ENCODE measurements at places on chromosomes 5 and 9.
A peak's percentile ranks its signal among the peaks of the same experiment; 100 is the strongest.

DNA sequence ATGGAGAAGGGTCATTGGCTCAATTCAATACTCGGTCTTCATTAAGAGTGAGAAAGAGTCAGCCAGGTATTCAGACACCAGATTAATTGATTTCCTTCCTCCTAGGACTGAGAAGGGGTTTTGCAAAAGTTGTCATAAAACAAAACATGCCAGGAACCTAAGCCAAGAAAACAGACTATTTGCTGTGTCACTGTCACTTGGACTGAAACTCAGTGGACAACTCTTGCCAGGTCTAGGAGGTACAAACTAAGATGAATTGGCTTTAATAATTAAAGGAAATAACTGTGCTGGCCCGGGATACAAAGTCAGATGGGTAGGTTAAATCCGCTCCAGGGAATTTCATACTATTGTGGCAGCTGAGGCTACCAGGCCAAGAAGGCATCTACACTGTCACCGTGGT, 71.1 kb upstream of the TBC1D9B start:
- peaks cover 21% of the 10 kb centered on the region for H3K36me3 ChIP-seq
- DNase-seq, result no peak
- H3K27me3 ChIP-seq, result no peaks in the 10 kb centered on the region
- no peak overlapping the region for H3K4me3 ChIP-seq

- no peaks in the 10 kb centered on the region for H3K36me3 ChIP-seq
- H3K4me1 ChIP-seq, result no peaks in the 10 kb centered on the region
- no peak overlapping the region for H3K4me3 ChIP-seq
- no peaks in the 10 kb centered on the region for H3K27me3 ChIP-seq
Measured at GRCh38 chr5:154587123-154588026, 109.3 kb upstream of the HAND1 start.

- H3K27ac ChIP-seq, result no peak overlapping the region
- H3K36me3 ChIP-seq, result no peaks in the 10 kb centered on the region
- no peak overlapping the region for H3K4me3 ChIP-seq
- no peaks in the 10 kb centered on the region for H3K27me3 ChIP-seq
- no peaks in the 10 kb centered on the region for H3K4me1 ChIP-seq
- DNase-seq, result no peak
Measured at GRCh38 chr5:115456539-115457040, 88.0 kb downstream of the FEM1C start.

DNA sequence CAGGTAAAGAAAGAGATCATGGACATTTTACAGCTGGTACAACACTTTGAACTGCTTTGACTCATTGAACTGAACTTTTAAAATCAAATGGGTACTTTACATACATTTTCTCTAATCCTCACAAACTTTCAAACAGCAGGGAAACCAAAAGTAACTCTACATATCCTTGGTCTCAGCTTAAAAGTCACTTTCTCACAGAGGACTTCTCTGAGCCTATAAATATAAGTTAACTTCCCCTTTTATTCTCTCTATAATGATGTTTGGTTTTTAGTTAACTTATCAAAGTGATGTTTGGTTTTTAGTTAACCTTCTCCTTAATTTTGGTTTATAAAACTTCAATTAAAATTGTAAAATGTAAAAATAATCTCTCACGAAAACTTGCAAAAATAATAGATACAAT, 209.8 kb downstream of the MCTP1 start:
- H3K36me3 ChIP-seq, result no peaks in the 10 kb centered on the region
- H3K27me3 ChIP-seq, result no peaks in the 10 kb centered on the region
- no peak overlapping the region for H3K4me3 ChIP-seq
- no peak for DNase-seq

DNA sequence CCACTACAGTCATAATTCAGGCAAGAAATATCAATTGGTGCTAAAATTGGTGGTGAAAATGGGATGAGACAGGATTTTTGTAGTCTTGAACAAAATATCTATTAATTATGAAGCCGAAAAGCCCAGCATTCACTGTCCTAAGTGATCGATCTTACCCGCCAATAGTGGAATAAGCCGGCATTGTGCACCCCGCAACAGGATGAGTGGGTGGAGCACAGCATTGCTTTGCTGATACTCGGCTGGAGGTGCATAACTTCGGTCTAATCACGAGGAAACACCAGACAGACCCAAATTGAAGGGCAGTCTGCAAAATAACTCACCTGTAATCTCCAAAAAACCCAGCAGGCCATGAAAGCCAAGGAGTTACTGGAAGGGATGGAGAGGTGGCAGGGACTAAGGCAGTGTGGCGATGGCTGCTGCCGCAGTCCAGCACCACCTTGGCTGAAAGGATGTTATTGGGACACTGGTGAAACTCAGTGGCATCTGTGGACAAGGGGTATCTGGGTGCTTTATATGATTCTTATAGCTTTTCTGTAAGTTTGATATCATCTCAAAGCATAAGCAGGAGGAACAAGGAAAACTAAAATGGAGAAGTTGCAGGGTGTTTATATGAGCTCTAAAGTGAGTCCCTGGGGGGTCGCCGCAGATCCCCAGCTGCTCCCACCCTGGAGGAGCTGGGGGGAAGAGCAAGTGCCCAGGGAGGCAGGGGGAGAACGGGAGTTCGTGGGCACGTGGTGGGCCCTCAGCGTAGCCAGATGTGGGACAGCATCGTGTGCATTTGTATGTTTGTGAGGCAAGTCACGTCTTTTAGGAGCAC, 45.2 kb downstream of the AHRR start:
- H3K27ac ChIP-seq, result no peak overlapping the region
- no peaks in the 10 kb centered on the region for H3K4me1 ChIP-seq
- H3K36me3 ChIP-seq, result no peaks in the 10 kb centered on the region
- no peak for DNase-seq

- no peaks in the 10 kb centered on the region for H3K4me1 ChIP-seq
- no peaks in the 10 kb centered on the region for H3K27me3 ChIP-seq
- no peak for DNase-seq
- no peaks in the 10 kb centered on the region for H3K36me3 ChIP-seq
- no peak overlapping the region for H3K27ac ChIP-seq
Measured at GRCh38 chr5:103601314-103601713, 38.7 kb upstream of the NUDT12 start.

DNA sequence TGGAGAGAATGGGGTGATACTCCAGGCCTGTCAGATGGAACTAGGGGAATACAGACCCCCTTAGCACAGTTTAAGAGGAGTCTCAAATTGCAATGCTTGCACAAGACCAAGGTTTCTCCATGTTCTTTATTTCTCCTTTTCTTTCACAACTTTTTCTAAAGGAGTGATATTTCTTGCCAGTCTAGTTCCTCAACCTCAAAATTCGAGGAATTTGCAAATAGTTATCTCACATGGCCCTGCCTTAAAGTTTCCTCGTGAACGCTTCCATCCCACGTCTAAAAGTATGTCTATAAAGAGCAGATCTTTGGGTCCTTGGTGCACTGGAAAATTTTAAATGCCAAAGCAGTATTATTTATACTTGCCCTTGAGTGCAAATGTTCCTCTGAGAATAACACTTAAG, 373.8 kb upstream of the KLF4 start:
- no peaks in the 10 kb centered on the region for H3K27me3 ChIP-seq
- H3K27ac ChIP-seq, result no peak overlapping the region
- no peaks in the 10 kb centered on the region for H3K36me3 ChIP-seq
- H3K4me3 ChIP-seq, result no peak overlapping the region

- no peak for DNase-seq
- no peak overlapping the region for H3K4me3 ChIP-seq
- H3K27ac ChIP-seq, result peak overlapping the region; percentile 82
- no peaks in the 10 kb centered on the region for H3K36me3 ChIP-seq
- H3K4me1 ChIP-seq, result peaks cover 12% of the 10 kb centered on the region
- no peaks in the 10 kb centered on the region for H3K27me3 ChIP-seq
Measured at GRCh38 chr9:129382281-129383018, 204.4 kb upstream of the IER5L start.

GRCh38 chr9:94586814-94587213, 6.8 kb downstream of the FBP2 start:
- H3K36me3 ChIP-seq, result no peaks in the 10 kb centered on the region
- no peak for DNase-seq
- no peaks in the 10 kb centered on the region for H3K27me3 ChIP-seq
- H3K4me1 ChIP-seq, result peaks cover 9% of the 10 kb centered on the region
- no peak overlapping the region for H3K27ac ChIP-seq

- H3K27me3 ChIP-seq, result no peaks in the 10 kb centered on the region
- no peak for DNase-seq
Measured at GRCh38 chr5:5979761-5980537, 398.4 kb downstream of the MED10 start.

DNA sequence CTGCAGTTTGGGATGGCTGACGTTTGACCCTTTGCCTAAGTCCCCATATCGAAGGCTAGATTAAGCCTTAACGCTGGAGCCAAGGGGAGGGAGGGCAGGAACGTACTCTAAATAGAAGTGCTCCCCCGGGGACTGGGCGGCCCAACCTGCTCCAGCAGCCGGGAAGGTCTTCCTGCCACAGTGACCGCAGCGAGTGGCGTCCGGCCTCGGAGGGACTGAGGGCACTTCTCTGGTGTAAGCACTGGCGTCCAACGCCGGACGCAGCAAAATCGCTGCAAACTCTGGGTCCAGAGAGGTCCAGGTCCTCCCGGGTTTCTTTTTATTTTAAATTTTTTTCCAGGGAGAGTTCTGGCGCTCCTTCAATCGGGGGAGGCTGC, 505 bp upstream of the ACER2 start:
- H3K27me3 ChIP-seq, result no peaks in the 10 kb centered on the region
- peak overlapping the region; percentile 96 for H3K4me3 ChIP-seq
- H3K36me3 ChIP-seq, result no peaks in the 10 kb centered on the region
- no peaks in the 10 kb centered on the region for H3K4me1 ChIP-seq
- DNase-seq, result no peak

GRCh38 chr5:10685115-10685521, 75.9 kb downstream of the DAP start:
- H3K4me3 ChIP-seq, result no peak overlapping the region
- H3K36me3 ChIP-seq, result no peaks in the 10 kb centered on the region
- no peak overlapping the region for H3K27ac ChIP-seq
- H3K27me3 ChIP-seq, result no peaks in the 10 kb centered on the region
- no peaks in the 10 kb centered on the region for H3K4me1 ChIP-seq

DNA sequence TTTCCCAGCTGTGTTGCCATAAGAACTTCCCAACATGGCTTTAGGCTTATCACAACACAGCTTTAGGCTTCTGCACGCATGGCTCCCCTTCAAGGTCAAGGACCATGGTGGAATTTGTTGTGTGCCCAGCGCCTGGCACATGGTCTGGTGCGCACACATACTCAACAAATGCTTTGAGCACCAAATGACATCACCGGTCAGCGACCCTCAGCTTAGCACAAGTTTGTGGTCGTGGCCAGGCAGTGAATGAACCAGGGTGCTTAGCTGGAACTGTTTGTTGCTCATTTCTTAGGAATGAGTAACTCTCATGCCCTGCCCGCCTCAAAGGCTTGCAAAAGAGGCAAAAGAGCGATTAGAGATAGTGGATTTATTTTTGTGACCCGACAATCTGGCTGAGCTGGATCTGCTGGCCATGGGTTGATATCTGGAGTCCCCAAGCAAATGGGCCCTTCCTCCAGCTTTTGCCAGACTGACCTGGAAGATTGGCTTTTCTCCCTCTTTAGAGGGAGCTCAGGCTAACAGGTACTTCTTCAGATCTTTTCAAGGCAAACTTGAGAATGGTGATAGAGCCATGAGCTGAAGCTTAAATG, 58.9 kb downstream of the DAP start:
- H3K27me3 ChIP-seq, result no peaks in the 10 kb centered on the region
- peaks cover 14% of the 10 kb centered on the region for H3K4me1 ChIP-seq
- H3K36me3 ChIP-seq, result no peaks in the 10 kb centered on the region
- no peak overlapping the region for H3K27ac ChIP-seq

DNA sequence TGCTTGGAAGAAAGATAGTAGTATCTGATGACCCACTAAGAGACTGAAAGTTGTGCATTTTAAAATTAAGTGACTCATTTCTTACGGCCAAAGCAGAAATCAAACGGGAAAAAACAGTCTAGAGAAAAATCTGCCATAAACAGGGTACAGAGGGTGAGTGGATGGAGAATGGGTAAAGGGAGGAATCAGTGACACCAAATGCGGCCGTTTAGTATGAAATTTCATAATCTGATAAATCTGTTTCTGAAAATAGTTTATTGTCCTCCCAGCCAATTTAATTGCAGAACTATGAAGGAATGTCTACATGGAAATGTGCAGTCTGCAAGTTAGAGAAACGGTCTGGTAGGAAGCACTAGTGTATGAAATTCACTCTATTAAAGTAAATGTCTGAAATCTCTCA, 39.5 kb downstream of the ADAMTS12 start:
- H3K36me3 ChIP-seq, result no peaks in the 10 kb centered on the region
- no peak overlapping the region for H3K4me3 ChIP-seq
- H3K27me3 ChIP-seq, result no peaks in the 10 kb centered on the region
- peaks cover 4% of the 10 kb centered on the region for H3K4me1 ChIP-seq
- DNase-seq, result no peak
- H3K27ac ChIP-seq, result no peak overlapping the region

- no peak for DNase-seq
- no peaks in the 10 kb centered on the region for H3K4me1 ChIP-seq
- H3K27me3 ChIP-seq, result no peaks in the 10 kb centered on the region
Measured at GRCh38 chr5:178415353-178415752, 174.8 kb downstream of the COL23A1 start.

DNA sequence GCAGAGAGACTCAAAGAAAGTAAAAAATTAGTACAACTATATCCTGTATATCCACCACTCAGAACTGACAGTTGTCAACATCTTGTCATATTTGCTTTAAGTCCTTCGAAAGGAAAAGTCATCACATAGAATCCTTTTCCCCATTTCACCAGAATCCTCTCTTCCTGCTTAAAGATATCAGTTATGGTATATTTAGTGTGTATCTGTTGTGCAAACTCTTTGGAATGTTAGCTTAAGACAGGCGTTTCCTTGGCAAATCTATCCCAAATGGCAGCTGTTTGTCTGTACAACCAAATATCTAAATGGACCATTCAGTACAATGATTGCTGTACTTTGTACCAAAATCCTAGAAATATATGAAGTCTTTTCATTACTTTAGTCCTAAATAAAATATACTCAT, 98.5 kb downstream of the ITGA1 start:
- no peaks in the 10 kb centered on the region for H3K36me3 ChIP-seq
- H3K4me3 ChIP-seq, result no peak overlapping the region
- no peak for DNase-seq
- H3K27ac ChIP-seq, result no peak overlapping the region

- H3K4me1 ChIP-seq, result no peaks in the 10 kb centered on the region
- H3K27me3 ChIP-seq, result no peaks in the 10 kb centered on the region
- no peak overlapping the region for H3K27ac ChIP-seq
Measured at GRCh38 chr5:50984640-50985039, 318.2 kb downstream of the PARP8 start.

GRCh38 chr5:16877267-16877935, 58.7 kb downstream of the MYO10 start:
- no peaks in the 10 kb centered on the region for H3K36me3 ChIP-seq
- DNase-seq, result no peak
- no peaks in the 10 kb centered on the region for H3K27me3 ChIP-seq

All from naive thymus-derived CD4-positive, alpha-beta T cell (primary cell).